Body of pancreas (tissue), 4 donors: ENCODE measurements at places on chromosomes 1 and 21. TPM values are rescaled to one million over a fixed set of nuclear protein-coding genes. Genes with fewer than 3 reads are reported as not detected.

Gene SH3GLB1
- 31.6 TPM for total RNA-seq

GRCh38 chr21:18235545-18235944 is 9.1 kb upstream of the CHODL start:
- H3K27ac ChIP-seq, result no peak overlapping the region
- no peaks in the 10 kb centered on the region for H3K4me1 ChIP-seq
- no peak overlapping the region for H3K4me3 ChIP-seq
- no peaks in the 10 kb centered on the region for H3K27me3 ChIP-seq

GRCh38 chr1:113302636-113303035 is 87.7 kb upstream of the MAGI3 start:
- H3K4me1 ChIP-seq, result no peaks in the 10 kb centered on the region
- H3K27me3 ChIP-seq, result no peaks in the 10 kb centered on the region
- DNase-seq, result no peak
- H3K36me3 ChIP-seq, result no peaks in the 10 kb centered on the region

Gene ERRFI1
- 127 TPM for total RNA-seq

- no peak overlapping the region for H3K4me3 ChIP-seq
- H3K27ac ChIP-seq, result no peak overlapping the region
- no peaks in the 10 kb centered on the region for H3K27me3 ChIP-seq
- DNase-seq, result no peak
- H3K4me1 ChIP-seq, result no peaks in the 10 kb centered on the region
These were observed 429.3 kb upstream of the RUNX1 start for GRCh38 chr21:35478161-35479064.

DNA sequence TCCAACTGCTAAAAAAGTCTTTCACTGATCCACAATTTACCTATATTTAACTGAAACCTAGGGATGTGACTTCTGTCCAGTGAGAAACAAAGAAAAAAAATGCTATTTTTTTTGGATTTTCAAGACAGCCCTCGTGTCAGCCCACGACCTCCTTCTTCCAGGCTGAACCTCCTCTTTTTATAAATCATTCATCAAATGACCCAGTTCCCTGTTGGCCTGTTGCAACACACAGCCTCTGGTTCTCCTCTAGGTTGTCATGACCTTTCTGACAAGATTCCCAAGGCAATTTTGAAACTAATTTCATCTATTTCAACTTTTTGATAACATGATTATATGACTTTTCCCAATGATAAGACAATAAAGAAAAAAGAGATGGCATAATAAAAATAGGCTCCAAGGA is 74.6 kb downstream of the PGBD5 start:
- DNase-seq, result no peak
- H3K4me1 ChIP-seq, result peaks cover 27% of the 10 kb centered on the region
- no peaks in the 10 kb centered on the region for H3K27me3 ChIP-seq
- H3K27ac ChIP-seq, result no peak overlapping the region

Gene ARHGEF16
- total RNA-seq, result 17.1 TPM

- no peak overlapping the region for H3K4me3 ChIP-seq
- no peaks in the 10 kb centered on the region for H3K36me3 ChIP-seq
- no peaks in the 10 kb centered on the region for H3K27me3 ChIP-seq
- no peaks in the 10 kb centered on the region for H3K4me1 ChIP-seq
- no peak for DNase-seq
- no peak overlapping the region for H3K27ac ChIP-seq
These were observed 544.9 kb upstream of the NEGR1 start for GRCh38 chr1:72827278-72827677.

DNA sequence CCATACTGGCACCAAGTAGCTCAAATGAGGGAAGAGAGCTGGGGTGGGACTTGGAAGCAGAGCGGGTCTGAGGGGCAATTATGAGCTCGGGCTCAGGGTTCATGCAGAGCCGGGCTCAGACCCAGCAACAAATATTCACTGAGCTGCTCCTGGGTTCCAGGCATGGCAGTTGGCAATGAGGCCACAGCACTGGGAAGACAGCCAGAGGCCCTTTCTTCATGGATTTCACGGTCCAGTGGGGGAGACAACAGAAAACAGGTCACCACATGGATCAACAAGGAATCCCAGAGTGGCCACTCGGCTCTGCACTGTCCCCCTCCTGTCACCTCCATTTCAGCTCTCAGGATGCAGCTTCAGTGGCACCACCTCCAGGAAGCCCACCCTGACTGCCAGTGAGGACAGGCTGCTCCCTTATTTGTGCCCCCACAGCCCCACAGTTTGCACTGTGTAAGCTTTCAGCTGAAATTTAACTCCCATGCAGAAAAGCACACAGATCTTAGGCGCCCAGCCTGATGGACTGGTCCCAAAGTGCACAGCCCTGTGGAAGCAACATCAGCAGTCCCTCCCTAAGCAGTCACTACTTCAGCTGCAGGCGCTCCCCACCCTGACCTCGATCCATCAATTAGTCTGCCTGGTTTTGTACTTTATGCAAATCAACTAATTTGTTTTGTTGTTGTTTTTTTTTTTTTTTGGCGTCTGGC is 22.4 kb downstream of the ARHGEF19 start:
- DNase-seq, result no peak
- H3K27ac ChIP-seq, result no peak overlapping the region
- no peak overlapping the region for H3K4me3 ChIP-seq
- no peaks in the 10 kb centered on the region for H3K36me3 ChIP-seq

Gene LYPD8
- total RNA-seq, result not detected

Gene FAM72D
- total RNA-seq, result not detected

Gene AADACL4
- total RNA-seq, result not detected

Gene COL16A1
- 10.1 TPM for total RNA-seq

- no peak overlapping the region for H3K4me3 ChIP-seq
- H3K27me3 ChIP-seq, result no peaks in the 10 kb centered on the region
- DNase-seq, result peak; percentile 43
- H3K4me1 ChIP-seq, result peaks cover 5% of the 10 kb centered on the region
- H3K27ac ChIP-seq, result peak overlapping the region; percentile 62
These were observed 38.2 kb downstream of the BCL9 start for GRCh38 chr1:147579532-147579931.

Gene OR2L5
- not detected for total RNA-seq

- H3K4me3 ChIP-seq, result no peak overlapping the region
- H3K27ac ChIP-seq, result no peak overlapping the region
- H3K27me3 ChIP-seq, result no peaks in the 10 kb centered on the region
- no peak for DNase-seq
- H3K36me3 ChIP-seq, result no peaks in the 10 kb centered on the region
- H3K4me1 ChIP-seq, result no peaks in the 10 kb centered on the region
These were observed 336.0 kb upstream of the NR5A2 start for GRCh38 chr1:199691540-199691939.

GRCh38 chr21:35840197-35840799 is 220.0 kb downstream of the SETD4 start:
- H3K27me3 ChIP-seq, result no peaks in the 10 kb centered on the region
- H3K36me3 ChIP-seq, result no peaks in the 10 kb centered on the region
- peaks cover 8% of the 10 kb centered on the region for H3K4me1 ChIP-seq

- no peaks in the 10 kb centered on the region for H3K4me1 ChIP-seq
- no peak overlapping the region for H3K4me3 ChIP-seq
- no peak overlapping the region for H3K27ac ChIP-seq
- no peak for DNase-seq
These were observed 46.7 kb upstream of the MTR start for GRCh38 chr1:236748268-236748870.

DNA sequence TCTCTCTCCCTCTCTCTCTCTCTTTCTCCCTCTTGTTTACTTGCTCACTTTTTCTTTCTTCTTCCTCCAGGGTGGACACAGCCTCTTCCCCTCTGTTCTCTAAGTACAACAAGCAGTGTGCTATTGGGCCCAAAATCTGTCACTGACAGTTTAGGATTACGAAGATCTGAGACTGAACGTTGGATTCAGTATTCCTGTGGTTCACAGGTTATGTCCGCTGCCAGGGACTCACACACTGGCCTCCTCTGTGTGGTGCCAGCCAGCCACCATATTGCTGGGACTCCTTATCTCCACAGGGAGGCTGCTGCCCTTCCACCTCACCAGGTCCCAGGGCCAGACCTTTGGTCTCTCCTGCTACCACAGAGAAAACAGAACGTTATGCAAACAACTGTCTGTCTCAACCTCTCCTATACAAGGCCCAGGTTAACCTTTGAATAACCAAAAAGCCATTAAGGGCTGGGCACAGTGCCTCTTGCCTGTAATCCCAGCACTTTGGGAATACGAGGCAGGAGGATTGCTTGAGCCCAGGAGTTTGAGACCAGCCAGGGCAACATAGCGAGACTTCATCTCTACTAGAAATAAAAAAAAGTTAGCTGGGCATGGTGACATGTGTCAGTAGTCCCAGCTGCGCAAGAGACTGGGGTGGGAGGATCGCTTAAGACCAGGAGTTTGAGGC is 171.9 kb upstream of the RAB4A start:
- no peak for DNase-seq
- H3K4me1 ChIP-seq, result peaks cover 21% of the 10 kb centered on the region
- H3K27me3 ChIP-seq, result no peaks in the 10 kb centered on the region
- H3K36me3 ChIP-seq, result no peaks in the 10 kb centered on the region

Gene INTS7
- total RNA-seq, result 8.6 TPM

DNA sequence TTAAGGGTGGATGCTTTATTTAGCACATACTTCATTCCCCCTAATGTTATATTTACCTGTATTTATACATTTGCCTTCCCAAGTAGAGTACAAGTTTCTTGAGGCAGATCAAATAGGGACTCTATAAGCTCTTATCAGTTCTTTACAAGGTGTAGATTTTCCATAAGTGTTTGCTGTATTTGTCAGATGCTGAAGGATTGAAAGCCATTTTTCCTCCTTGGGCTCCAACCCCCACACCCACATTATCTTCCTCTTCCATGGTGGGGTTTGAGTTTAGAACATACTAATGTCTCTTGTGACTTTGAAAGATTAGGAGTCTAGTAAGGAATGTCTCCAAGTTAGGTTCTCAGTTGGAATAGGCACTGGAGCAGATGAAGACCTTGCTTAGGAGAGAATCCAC is 2.4 kb upstream of the CHI3L2 start:
- no peaks in the 10 kb centered on the region for H3K36me3 ChIP-seq
- H3K4me3 ChIP-seq, result no peak overlapping the region
- peaks cover 30% of the 10 kb centered on the region for H3K4me1 ChIP-seq
- no peaks in the 10 kb centered on the region for H3K27me3 ChIP-seq

Gene INSRR
- not detected for total RNA-seq

DNA sequence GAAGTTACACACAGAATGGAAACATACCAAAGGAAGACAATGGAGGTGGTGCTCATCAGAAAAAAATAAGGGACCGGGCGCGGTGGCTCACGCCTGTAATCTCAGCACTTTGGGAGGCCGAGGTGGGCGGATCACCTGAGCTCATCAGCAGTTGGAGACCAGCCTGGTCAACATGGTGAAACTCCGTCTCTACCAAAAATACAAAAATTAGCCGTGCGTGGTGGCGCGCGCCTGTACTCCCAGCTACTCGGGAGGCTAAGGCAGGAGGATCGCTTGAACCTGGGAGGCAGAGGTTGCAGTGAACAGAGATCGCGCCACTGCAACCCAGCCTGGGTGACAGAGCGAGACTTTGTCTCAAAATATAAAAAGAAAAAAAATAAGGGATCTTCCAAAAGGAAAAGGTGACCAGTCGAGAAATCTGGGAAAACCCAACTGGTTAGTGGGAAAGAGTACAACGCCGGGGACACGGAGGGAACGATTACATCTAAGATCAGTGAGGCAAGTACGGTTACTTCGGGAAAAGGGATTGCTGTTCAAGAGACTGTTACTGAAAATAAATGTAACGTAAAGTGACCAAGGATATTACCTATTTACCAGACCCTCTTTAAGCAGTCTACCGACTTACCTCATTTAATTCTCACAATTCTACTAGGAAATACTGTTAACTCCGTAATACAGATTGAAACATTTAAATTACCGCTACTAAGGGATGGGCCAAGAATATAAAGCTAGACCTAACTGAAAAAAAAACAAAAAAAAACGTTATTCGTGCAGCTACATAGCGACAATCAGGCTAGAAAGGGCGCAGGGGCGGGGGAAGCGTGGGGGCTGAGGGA is 822 bp downstream of the CCT3 start:
- H3K4me1 ChIP-seq, result peaks cover 21% of the 10 kb centered on the region
- no peak for DNase-seq
- H3K27ac ChIP-seq, result peak overlapping the region; percentile 83
- peak overlapping the region; percentile 75 for H3K4me3 ChIP-seq

Gene KIF17
- not detected for total RNA-seq

Gene PTPRU
- 24.1 TPM for total RNA-seq

Gene RAB42
- 2.9 TPM for total RNA-seq

Gene AKT3
- 14.0 TPM for total RNA-seq

Gene MAP3K21
- 40.2 TPM for total RNA-seq

GRCh38 chr1:234848972-234849649 is 239.1 kb upstream of the IRF2BP2 start:
- no peaks in the 10 kb centered on the region for H3K27me3 ChIP-seq
- H3K36me3 ChIP-seq, result no peaks in the 10 kb centered on the region
- DNase-seq, result no peak
- no peak overlapping the region for H3K4me3 ChIP-seq
- peaks cover 15% of the 10 kb centered on the region for H3K4me1 ChIP-seq

Gene FOXJ3
- 50.4 TPM for total RNA-seq

- H3K27me3 ChIP-seq, result no peaks in the 10 kb centered on the region
- no peak overlapping the region for H3K27ac ChIP-seq
- no peaks in the 10 kb centered on the region for H3K36me3 ChIP-seq
- no peaks in the 10 kb centered on the region for H3K4me1 ChIP-seq
- H3K4me3 ChIP-seq, result no peak overlapping the region
These were observed 7.6 kb upstream of the ERG start for GRCh38 chr21:38505654-38506523.

DNA sequence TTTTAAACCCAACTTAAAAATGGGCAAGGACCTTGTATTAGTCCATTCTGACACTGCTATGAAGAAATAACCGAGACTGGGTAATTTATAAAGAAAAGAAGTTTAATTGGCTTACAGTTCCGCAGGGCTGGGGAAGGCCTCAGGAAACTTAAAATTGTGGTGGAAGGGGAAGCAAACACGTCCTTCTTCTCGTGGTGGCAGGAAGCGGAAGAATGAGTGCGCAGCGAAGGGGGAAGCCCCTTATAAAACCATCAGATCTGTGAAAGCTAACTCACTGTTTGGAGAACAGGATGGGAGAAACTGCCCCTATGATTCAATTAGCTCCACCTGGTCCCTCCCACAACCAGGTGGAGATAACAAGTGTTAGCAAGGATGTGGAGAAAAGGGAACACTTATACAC is 237.7 kb downstream of the SEC16B start:
- H3K27ac ChIP-seq, result no peak overlapping the region
- no peak for DNase-seq
- no peaks in the 10 kb centered on the region for H3K36me3 ChIP-seq

Gene CLCA4
- total RNA-seq, result not detected

Gene RGS13
- total RNA-seq, result 4.9 TPM

DNA sequence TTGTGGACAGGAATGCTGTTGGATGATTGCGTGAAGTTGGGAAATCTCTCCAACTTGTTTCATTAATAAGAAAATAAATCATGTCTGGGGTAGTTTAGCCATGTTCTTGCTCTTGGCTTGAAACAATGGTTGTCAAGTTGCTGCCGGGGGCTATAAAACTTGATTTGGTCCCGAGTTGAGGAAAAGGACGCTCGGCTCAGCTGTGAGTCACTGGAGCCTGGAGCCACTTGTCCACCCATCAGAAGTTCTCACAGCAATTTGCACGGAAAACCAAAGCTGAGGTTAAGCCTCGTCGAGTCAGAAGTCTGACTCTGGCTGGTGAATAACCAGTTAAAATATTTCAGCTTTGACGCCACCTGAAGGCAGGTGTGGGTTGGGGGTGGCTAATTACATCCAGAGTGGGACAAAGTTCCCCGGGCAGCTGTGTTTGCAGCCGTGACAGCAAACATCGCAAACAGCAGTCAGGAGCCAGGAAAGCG is 19.7 kb upstream of the RIPK4 start:
- H3K36me3 ChIP-seq, result no peaks in the 10 kb centered on the region
- H3K27me3 ChIP-seq, result no peaks in the 10 kb centered on the region
- peak; percentile 63 for DNase-seq

Gene CYP4A22
- total RNA-seq, result not detected
